ENCODE measurements at places on chromosomes 13 and 19. TPM values are rescaled to one million over a fixed set of nuclear protein-coding genes. Genes with fewer than 3 reads are reported as not detected.

The ZNF865 gene
- total RNA-seq = 1.0 TPM

- no peak for DNase-seq
These were observed 689.3 kb downstream of the UQCRFS1 start for GRCh38 chr19:28523619-28524018.

- DNase-seq = no peak
These were observed 37.6 kb downstream of the KCTD12 start for GRCh38 chr13:76848596-76848995.

GRCh38 chr13:56563663-56564062 is 577.1 kb upstream of the PRR20A start:
- DNase-seq = no peak

The APC2 gene
- total RNA-seq = not detected

- no peak for DNase-seq
These were observed 38.0 kb downstream of the FAM124A start for GRCh38 chr13:51260154-51260553.

The CEACAM3 gene
- total RNA-seq = not detected

DNA sequence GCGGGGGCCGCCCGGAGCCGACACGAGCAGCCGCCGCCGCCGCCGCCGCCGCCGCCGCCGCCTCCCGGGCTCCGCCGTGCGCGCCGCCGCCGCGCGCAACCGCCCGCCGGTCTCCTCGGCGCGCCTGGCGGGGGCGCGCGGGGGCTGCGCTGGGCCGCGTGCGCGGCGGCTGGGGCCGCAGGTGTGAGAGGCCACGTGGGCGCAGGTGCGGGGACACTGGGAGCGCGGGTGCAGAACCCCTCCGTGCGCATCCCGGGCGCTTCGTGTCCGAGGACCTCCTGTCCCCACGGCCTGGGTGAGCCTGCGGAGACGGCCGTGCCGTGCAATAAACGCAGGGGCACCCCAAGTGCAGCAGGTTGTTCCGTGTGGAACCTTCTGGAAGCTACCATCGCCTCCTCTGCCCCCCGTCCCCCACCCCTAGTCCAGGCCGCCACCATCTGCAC is at the start of gene LINGO3:
TSS of gene LINGO3 (minus strand) at position 41 of the 443 bp plus-strand sequence. CDS start 16,378 bp downstream, outside the sequence.
- no peak for DNase-seq

DNA sequence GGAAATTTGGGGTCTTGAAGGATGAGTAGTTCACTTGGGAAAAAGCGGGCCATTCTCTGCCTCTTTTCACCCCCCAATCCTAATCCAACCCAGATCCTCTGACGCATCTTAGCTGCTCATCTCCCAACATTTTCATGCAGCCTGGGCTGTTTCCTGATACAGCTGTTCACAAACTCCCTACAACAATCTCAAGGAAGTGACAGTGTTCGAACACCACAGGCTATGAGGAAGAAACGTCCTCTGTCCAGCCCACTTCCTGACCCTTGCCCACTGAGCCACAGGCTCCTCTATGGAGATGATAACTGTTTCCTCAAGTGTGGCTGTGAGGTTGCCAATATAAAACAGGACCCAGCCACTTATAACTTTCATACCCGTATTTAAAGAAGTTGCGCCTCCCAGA is 16.2 kb downstream of the LMTK3 start:
- no peak for DNase-seq

The HSD17B14 gene
- total RNA-seq = 1.7 TPM

DNA sequence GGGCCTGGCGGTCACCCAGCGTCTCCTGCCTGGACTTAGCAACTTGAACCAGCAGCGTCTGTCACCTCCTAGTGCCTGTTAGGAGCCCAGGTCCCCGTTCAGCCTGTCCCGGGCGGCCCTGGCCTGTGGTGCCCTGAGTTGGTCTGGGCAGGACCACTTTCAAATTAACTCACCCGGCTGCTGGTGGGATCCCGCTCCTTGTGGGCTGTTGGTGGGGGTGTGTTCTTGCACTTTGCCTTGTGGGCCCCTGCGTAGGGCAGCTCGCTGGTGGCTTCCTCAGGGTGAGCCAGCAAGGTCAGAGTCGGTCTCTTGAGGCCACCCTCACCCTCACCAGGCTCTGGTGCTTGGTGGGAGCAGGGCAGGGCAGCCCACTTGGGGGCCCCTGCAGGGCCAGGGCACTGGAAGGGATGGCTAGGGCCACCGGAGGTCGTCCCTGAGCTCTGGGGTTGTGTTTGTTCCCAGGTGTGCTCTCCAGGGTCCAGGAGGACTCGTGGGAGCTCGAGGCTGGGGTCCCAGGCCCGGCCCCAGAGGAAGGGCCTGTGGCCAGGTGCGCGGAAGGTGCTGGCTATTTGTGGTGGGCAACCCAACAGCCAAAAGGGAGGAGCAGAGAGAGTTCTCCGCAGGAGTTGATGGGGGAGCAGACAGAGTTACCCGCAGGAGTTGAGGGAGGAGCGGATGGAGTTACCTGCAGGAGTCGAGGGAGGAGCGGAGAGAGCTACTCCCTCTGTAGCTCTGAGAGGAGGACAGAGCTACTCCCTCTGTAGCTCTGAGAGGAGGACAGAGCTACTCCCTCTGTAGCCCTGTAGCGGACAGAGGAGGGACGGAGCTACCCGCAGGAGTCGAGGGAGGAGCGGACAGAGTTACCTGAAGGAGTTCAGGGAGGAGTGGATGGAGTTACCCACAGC is 16.9 kb downstream of the TFDP1 start:
- DNase-seq = no peak

GRCh38 chr19:13401388-13401787 is 104.9 kb downstream of the CACNA1A start:
- peak; percentile 67 for DNase-seq

- peak; percentile 40 for DNase-seq
These were observed 190.9 kb downstream of the COL4A1 start for GRCh38 chr13:110116072-110116487.

GRCh38 chr13:34816245-34816884 is 125.7 kb upstream of the NBEA start:
- peak; percentile 47 for DNase-seq

- peak; percentile 59 for DNase-seq
These were observed 55.2 kb downstream of the ERCC5 start for GRCh38 chr13:102901056-102901455.

- DNase-seq = peak; percentile 28
These were observed 72.5 kb upstream of the MRI1 start for GRCh38 chr19:13691569-13692435.

The GIPR gene
- 0.50 TPM for total RNA-seq

DNA sequence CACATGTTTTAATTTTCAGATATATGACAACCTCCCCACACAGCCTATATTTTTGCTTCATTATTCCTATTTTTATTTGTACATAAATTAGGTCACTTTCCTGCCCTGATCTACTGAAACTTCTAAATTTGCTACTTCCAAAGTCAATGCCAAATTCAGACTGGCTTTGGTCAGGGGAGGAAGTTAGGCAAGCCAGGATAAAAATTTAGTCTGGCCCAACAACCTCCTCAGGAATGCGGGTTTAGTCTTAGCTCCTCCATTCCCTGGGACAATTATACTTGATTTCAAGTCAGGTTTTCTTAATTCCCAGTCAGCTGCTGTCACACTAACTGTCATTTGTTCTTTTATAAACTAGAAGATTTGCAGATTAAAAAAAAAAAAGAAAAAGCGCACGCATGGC is 84.3 kb downstream of the TM9SF2 start:
- DNase-seq = no peak

DNA sequence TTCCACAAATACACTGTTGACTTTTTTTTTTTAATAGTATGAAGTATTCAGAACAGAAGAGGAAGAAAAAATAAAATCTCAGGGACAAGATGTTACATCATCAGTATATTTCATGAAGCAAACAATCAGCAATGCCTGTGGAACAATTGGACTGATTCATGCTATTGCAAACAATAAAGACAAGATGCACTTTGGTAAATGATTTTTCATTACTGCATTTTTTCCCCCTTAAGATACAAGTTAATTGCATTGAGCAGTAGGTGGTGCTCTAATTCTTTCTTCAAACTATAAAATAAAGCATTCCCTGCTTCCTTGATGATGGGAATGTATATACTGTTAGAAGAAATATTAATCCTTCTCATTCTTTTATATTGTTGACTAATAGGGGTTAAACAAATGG is 17.1 kb downstream of the UCHL3 start:
- peak; percentile 66 for DNase-seq

The RCBTB2 gene
- total RNA-seq = 10.4 TPM

GRCh38 chr19:11054628-11055027 is 34.6 kb upstream of the LDLR start:
- no peak for DNase-seq

The ZNF581 gene
- 17.3 TPM for total RNA-seq

GRCh38 chr19:7994114-7994513 is 11.3 kb downstream of the ELAVL1 start:
- no peak for DNase-seq

DNA sequence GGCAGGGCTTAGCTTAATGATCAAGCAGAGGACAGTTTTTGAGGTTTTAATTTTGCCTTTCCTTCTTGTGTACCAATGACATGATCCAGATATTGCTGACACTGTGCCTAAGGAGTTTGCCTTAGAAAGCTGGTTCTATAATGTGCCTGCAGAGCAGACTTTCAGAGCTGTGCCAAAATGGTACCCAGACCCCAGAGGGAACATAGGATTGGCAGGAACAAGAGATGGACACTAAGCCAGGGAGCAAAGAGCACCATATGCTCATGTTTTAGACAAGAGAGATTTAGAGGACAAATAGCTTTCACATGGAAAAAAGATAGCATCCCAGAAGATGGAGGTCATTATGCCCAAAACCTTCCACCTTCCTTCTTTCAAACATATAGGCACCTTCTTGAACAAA is 1241.5 kb upstream of the SPRY2 start:
- DNase-seq = no peak

DNA sequence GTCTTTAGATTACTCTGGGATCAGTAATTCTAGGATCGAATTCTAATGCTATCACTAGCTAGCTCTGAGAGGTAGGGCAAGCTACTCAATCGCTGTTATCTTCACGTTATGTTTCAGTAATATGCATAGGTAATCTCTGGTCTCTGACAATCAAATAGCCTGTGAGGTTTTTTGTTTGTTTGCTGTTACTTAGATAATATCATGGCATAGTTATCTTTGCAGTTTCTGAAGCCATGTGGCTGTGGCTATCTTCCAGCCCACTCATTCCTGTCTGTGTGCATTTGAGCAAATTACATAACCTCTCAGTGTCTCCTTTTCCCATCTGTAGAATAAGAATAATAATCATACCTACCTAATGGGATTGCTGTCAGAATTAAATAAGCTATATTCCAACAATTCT is 330.2 kb downstream of the PCDH9 start:
- no peak for DNase-seq

DNA sequence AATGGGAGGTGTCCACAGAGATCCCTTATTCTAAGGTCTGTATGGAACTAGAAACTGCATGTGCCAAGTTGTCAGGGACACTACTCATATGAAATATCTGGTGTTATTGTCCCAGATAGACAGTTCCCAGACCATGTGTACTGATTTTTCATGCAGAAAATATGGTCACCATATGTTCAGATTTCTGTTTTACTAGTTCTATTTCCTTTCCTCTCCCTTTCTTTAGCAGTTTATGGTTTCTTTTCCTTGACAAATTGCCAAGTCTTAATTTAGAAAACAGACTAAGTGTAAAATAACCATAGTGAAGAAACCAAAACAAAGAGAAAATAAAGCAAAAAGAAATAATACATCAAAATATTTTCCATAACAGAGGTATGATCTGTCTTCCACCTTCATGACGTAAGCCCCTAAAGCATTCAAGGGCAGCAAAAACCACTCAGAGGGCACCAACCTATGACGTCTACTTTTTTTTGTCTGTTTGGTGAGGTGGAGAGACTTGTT is 248.5 kb downstream of the KCTD12 start:
- DNase-seq = no peak

GRCh38 chr13:100478107-100478809 is 110.3 kb downstream of the GGACT start:
- no peak for DNase-seq

GRCh38 chr19:45791744-45792469 is 738 bp downstream of the DMWD start:
- DNase-seq = no peak

The NRTN gene
- total RNA-seq = 0.17 TPM

The KLC3 gene
- total RNA-seq = 1.3 TPM

The CYP2A7 gene
- not detected for total RNA-seq

GRCh38 chr13:47206111-47206510 is 309.3 kb upstream of the HTR2A start:
- no peak for DNase-seq

- DNase-seq = peak; percentile 65
These were observed 146.5 kb downstream of the PCCA start for GRCh38 chr13:100235311-100235901.

The MAP4K1 gene
- 0.25 TPM for total RNA-seq

GRCh38 chr19:32392901-32393300 is 12.7 kb upstream of the DPY19L3 start:
- no peak for DNase-seq

DNA sequence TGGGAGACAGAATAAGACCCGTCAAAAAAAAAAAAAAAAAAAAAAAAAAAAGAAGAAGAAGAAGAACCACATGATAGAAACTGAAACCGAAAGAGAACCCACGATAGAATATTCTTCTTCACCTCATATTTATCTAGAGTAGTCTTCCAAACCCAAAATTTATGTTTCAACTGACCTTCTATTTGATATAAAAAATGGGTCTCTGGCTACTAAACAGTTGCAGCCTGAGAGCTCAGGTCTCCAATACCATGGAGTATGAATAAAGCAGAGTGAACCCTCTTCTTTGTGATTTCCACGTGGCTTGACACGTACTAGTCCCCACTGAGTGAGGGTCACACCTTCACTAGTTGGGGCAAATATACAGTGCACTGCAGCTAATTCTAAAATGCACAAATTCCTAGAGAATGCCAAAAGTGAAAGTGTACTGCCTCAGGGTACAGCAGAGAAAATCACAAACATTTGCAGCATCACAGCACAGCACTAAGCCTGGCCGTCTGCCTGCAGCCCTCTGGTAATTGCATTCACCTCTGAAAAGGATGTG is 30.8 kb upstream of the RFC3 start:
- peak; percentile 21 for DNase-seq

The DNAAF3 gene
- total RNA-seq = 2.9 TPM

The NCR1 gene
- not detected for total RNA-seq

GRCh38 chr13:47213047-47213446 is 316.2 kb upstream of the HTR2A start:
- no peak for DNase-seq

The LGALS14 gene
- total RNA-seq = not detected

The BCAM gene
- total RNA-seq = 186 TPM

- DNase-seq = no peak
These were observed 174.1 kb downstream of the ZNF536 start for GRCh38 chr19:30546332-30546731.

- peak; percentile 35 for DNase-seq
These were observed 126.5 kb downstream of the NALCN start for GRCh38 chr13:101289764-101290163.
